ENCODE measurements at places on chromosomes 12 and 14.
A peak's percentile ranks its signal among the peaks of the same experiment; 100 is the strongest.

DNA sequence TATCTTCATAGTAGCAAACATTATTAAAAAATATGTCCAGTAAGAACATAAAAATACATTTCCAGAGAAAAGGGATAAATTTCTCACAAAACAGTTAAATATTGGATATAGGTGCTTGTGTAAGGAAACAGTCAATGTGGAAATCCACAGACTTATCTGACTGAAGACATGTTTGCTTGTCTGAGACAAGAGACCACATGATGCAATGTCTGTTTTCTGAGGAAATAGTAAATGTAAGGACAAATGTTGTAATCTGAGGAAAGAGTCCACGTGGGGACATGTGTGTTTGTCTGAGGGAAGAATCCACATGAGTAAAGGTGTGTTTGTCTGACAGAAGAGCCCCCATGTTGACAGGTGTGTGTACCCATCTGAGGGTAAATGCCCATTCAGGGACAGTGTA is 1093.2 kb downstream of the TMEM121 start:
- no peak overlapping the region for H3K27ac ChIP-seq
- no peak for DNase-seq
- H3K4me1 ChIP-seq = no peaks in the 10 kb centered on the region
- H3K4me3 ChIP-seq = no peak overlapping the region
- no peaks in the 10 kb centered on the region for H3K36me3 ChIP-seq

GRCh38 chr12:112686373-112686772 is 105.2 kb upstream of the RPH3A start:
- no peaks in the 10 kb centered on the region for H3K27me3 ChIP-seq
- no peaks in the 10 kb centered on the region for H3K36me3 ChIP-seq
- DNase-seq = no peak
- H3K4me1 ChIP-seq = no peaks in the 10 kb centered on the region
- H3K4me3 ChIP-seq = no peak overlapping the region

DNA sequence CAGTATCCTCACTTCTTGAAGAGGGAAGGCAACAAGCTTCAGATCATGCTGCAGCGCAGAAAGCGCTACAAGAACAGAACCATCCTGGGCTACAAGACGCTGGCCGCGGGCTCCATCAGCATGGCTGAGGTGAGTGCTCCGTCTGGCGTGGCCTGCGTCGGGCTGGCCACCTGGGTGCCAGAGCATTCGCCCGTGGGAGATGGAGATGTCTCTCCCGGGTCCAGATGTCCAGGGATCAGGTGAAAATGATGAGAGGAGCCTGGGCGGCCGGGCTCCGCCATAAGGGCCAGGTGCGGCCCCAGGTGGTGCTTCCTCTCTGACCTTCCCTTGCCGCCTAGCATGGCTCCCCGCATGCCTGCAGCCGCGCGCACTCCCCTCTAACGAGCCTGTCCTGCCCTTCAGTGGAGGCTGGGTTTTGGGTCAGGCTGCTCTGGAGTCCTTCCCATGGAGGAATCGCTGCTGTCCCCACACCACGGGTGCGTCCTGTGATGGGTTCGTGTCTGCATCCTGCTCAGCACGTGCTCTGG is 40.6 kb downstream of the PACS2 start:
- no peaks in the 10 kb centered on the region for H3K4me1 ChIP-seq
- no peak for DNase-seq
- no peaks in the 10 kb centered on the region for H3K36me3 ChIP-seq
- H3K27ac ChIP-seq = no peak overlapping the region
- H3K27me3 ChIP-seq = no peaks in the 10 kb centered on the region
- no peak overlapping the region for H3K4me3 ChIP-seq

GRCh38 chr12:65827342-65827741 is 3.1 kb downstream of the HMGA2 start:
- no peak for DNase-seq
- H3K4me3 ChIP-seq = no peak overlapping the region
- peaks cover 63% of the 10 kb centered on the region for H3K27me3 ChIP-seq
- no peaks in the 10 kb centered on the region for H3K36me3 ChIP-seq

- no peak overlapping the region for H3K27ac ChIP-seq
- H3K4me1 ChIP-seq = no peaks in the 10 kb centered on the region
- no peaks in the 10 kb centered on the region for H3K36me3 ChIP-seq
- no peak overlapping the region for H3K4me3 ChIP-seq
- H3K27me3 ChIP-seq = peaks cover 10% of the 10 kb centered on the region
Observed at GRCh38 chr12:132392389-132393244, 63.2 kb upstream of the GALNT9 start.

- H3K27ac ChIP-seq = no peak overlapping the region
- H3K4me3 ChIP-seq = no peak overlapping the region
- DNase-seq = no peak
- H3K27me3 ChIP-seq = no peaks in the 10 kb centered on the region
- H3K4me1 ChIP-seq = no peaks in the 10 kb centered on the region
- H3K36me3 ChIP-seq = no peaks in the 10 kb centered on the region
Observed at GRCh38 chr14:105363847-105364708, 34.3 kb upstream of the TEX22 start.

GRCh38 chr12:95591731-95592130 is 40.5 kb upstream of the USP44 start:
- no peak overlapping the region for H3K27ac ChIP-seq
- no peaks in the 10 kb centered on the region for H3K27me3 ChIP-seq
- no peak overlapping the region for H3K4me3 ChIP-seq
- H3K4me1 ChIP-seq = no peaks in the 10 kb centered on the region

GRCh38 chr14:96267916-96268315 is 11.9 kb downstream of the BDKRB1 start:
- H3K27me3 ChIP-seq = no peaks in the 10 kb centered on the region
- DNase-seq = no peak
- H3K36me3 ChIP-seq = no peaks in the 10 kb centered on the region
- H3K4me1 ChIP-seq = no peaks in the 10 kb centered on the region

DNA sequence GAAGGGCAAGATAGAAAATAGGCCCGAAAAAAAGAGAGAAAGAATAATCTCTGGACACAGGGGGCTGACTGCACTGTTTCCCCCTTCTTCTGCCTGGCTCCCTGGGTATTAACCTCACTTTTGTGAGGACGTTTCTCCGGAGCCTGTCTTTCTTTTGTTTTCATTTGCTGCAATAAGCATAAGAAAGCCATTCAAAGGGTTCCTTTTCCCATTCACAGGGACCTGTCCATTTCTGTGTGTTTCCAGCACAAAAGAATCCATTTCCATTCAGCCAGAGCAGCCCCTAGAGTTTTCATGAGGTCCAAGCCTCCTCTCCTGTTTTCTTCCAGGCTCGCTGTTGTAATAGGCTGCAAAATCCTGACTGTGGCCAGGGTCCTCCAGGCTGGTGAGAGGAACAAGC is 16.8 kb downstream of the PLXNC1 start:
- DNase-seq = no peak
- no peak overlapping the region for H3K27ac ChIP-seq
- no peaks in the 10 kb centered on the region for H3K27me3 ChIP-seq
- no peaks in the 10 kb centered on the region for H3K4me1 ChIP-seq

GRCh38 chr14:104843006-104843405 is 22.1 kb upstream of the CEP170B start:
- H3K27me3 ChIP-seq = peaks cover 20% of the 10 kb centered on the region
- no peak overlapping the region for H3K27ac ChIP-seq
- no peaks in the 10 kb centered on the region for H3K36me3 ChIP-seq
- no peak for DNase-seq
- H3K4me3 ChIP-seq = no peak overlapping the region
- no peaks in the 10 kb centered on the region for H3K4me1 ChIP-seq

DNA sequence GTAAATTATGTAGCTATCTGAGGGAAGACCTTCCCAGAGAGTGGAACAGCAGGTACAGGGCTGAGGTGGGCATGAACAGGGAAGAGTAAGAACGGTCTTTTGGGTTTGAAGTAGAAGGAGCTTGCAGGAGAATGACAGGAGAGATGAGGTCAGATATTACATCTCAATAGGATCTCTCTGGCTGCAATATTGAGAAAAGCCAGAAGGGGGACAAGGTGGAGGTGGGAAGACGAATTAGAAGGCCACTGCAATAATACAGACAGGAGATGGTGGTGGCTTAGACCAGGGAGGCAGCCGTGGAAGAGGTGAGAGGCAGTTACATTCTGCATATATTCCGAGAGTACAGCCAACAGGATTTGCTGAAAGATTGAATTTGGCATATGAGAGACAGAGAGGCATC is 310.2 kb downstream of the APAF1 start:
- no peaks in the 10 kb centered on the region for H3K4me1 ChIP-seq
- H3K4me3 ChIP-seq = no peak overlapping the region
- H3K27ac ChIP-seq = no peak overlapping the region
- DNase-seq = no peak
- no peaks in the 10 kb centered on the region for H3K27me3 ChIP-seq

GRCh38 chr12:46472893-46473633 is 100.5 kb upstream of the SLC38A2 start:
- no peak for DNase-seq
- no peaks in the 10 kb centered on the region for H3K36me3 ChIP-seq
- peaks cover 9% of the 10 kb centered on the region for H3K4me1 ChIP-seq
- no peaks in the 10 kb centered on the region for H3K27me3 ChIP-seq
- H3K27ac ChIP-seq = peak overlapping the region; percentile 78

DNA sequence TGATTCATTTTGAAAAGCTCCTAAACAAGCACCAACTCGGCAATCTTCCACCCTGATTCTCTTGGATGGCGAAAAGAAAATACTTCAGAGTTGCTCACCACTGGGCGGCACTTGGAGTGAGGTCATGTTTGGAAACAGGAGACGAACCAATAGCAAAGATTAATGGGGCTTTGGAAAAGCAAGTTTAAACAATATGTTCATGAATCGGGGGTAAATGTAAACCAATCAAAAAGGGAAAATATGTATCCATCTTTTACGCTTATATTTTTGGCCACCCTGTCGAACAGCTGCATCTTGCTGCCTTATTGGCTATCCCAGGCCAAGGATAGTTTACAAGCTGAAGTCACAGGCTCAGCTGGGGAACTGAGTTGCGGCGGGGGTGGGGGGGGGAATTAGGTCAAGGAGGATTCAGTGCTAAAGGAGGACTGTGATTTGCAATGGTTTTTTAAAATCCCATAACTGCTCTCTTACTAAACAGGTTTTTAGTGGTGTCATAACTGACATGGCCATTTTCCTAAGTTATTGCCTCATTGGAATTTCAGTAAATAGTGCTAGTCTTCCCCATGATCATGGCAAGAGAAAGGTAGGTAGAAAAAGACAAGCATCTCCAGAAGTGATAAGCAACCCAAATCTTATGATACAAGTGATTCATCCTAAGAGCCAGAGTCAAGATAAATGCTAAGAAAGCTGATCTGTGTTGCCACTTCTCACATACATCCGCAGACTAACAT is 210.6 kb downstream of the PHLDA1 start:
- H3K27ac ChIP-seq = no peak overlapping the region
- no peak overlapping the region for H3K4me3 ChIP-seq
- no peaks in the 10 kb centered on the region for H3K4me1 ChIP-seq
- DNase-seq = peak; percentile 35

DNA sequence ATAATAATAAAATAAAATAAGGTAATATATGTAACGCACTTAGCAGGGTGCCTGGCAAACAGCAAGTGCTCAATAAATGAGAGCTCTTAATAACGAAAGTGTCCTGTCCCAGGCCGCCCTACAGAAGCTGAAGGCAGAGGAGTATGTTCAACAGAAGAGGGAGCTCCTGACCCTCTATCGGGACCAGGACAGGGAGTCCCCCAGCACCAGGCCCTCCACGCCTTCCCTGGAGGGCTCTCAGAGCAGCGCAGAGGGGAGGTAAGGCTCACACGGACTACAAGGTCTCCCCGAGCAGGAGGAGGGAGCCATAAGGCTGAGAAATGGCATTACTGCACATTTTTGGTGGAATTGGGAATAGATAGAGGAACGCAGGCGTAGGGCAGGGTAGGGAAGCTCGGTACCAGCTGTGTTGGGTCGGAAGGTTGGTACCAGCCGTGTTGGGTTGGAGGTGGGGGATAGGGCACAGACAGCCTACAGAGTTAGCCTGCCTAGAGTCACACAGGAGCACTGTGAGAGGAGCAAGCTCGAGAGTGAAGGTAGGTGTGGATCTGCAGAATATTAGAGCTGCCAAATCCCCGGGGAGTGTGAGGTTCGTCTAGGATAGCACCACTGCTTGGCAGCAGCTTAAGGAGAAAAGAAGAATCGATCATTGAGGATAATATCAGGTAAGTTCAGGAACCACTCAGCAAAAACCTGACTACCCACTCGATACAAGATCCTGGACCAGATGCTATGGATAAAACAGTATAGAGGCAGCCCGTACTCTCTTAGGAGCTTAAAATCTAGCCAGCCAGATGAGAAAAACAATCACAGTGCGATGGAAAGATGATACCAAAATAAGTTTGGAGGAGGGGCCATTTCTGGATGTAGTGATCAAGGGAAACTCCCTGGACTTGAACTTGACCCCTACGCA is 15.3 kb downstream of the TNFRSF1A start:
- no peaks in the 10 kb centered on the region for H3K4me1 ChIP-seq
- DNase-seq = peak; percentile 86
- no peaks in the 10 kb centered on the region for H3K36me3 ChIP-seq

- H3K27me3 ChIP-seq = no peaks in the 10 kb centered on the region
- no peaks in the 10 kb centered on the region for H3K36me3 ChIP-seq
- no peak overlapping the region for H3K4me3 ChIP-seq
- H3K27ac ChIP-seq = peak overlapping the region; percentile 87
- H3K4me1 ChIP-seq = peaks cover 53% of the 10 kb centered on the region
- DNase-seq = peak; percentile 70
Observed at GRCh38 chr12:6553051-6553868, 2.6 kb downstream of the IFFO1 start.

DNA sequence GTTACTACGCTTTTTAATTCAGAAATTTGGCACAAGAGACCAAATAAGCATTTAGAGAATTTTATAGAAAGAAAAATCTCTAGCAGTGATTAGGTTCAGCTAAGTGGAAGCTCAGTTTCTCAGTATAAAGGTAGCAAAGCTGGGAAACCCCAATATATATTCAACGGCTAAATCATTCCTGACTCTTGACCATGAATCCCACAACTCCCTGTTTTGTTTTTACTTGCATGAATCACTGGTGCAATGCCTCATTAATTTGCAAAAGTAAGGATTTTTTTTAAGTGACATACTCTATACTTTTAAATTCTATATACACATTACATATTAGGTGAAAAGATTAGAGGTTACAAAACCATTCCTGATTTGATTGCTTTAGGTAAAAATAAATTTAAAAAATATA is 74.3 kb upstream of the PLEKHG7 start:
- no peaks in the 10 kb centered on the region for H3K36me3 ChIP-seq
- no peak overlapping the region for H3K27ac ChIP-seq
- H3K4me3 ChIP-seq = no peak overlapping the region
- no peak for DNase-seq
- no peaks in the 10 kb centered on the region for H3K27me3 ChIP-seq

GRCh38 chr14:46198676-46199075 is 452.9 kb downstream of the RPL10L start:
- no peaks in the 10 kb centered on the region for H3K36me3 ChIP-seq
- no peaks in the 10 kb centered on the region for H3K4me1 ChIP-seq
- H3K27me3 ChIP-seq = no peaks in the 10 kb centered on the region
- H3K4me3 ChIP-seq = no peak overlapping the region
- no peak for DNase-seq

DNA sequence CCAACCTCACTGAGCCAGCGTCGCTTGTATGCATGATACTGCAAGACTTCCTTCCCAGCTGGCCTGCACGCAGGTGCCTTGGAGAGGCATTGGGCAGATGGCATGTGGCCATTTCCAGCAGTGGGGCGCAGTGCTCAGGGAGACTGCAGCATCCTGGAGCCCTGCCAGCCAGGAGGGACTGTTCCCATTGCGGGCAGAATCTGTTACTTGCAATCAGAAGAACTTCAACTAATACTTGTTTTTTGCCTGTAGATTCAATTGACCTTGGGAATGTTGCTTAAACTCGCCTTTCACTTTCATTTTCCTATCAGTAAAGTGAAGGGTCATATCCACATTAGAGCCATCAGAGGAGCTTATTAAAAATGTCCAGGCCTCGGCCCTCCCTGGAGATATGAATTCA is 29.8 kb downstream of the ANKRD9 start:
- H3K27me3 ChIP-seq = no peaks in the 10 kb centered on the region
- no peaks in the 10 kb centered on the region for H3K4me1 ChIP-seq
- H3K27ac ChIP-seq = no peak overlapping the region
- H3K4me3 ChIP-seq = no peak overlapping the region
- H3K36me3 ChIP-seq = no peaks in the 10 kb centered on the region
